ENCODE measurements at places on chromosomes 16 and 17.

DNA sequence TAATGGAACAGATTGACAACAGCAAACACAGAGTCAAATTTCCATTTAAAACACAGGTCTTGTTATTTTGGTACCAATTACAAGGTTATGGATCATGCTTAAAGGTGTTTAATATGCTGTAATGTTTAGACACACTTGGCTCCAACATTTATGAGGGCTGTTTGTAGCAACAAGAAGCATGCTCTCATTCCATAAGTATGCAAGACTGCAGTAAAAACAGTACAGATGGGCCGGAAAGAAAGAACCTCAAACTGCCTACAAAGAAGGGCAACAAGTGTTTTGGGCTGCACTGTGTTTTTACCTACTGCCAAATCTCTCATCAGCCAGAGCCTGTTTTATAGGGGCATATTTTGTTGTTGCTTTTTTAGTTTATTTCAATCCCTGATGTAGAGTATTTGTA, 100.5 kb upstream of the HS3ST3A1 start:
- DNase-seq: no peak

DNA sequence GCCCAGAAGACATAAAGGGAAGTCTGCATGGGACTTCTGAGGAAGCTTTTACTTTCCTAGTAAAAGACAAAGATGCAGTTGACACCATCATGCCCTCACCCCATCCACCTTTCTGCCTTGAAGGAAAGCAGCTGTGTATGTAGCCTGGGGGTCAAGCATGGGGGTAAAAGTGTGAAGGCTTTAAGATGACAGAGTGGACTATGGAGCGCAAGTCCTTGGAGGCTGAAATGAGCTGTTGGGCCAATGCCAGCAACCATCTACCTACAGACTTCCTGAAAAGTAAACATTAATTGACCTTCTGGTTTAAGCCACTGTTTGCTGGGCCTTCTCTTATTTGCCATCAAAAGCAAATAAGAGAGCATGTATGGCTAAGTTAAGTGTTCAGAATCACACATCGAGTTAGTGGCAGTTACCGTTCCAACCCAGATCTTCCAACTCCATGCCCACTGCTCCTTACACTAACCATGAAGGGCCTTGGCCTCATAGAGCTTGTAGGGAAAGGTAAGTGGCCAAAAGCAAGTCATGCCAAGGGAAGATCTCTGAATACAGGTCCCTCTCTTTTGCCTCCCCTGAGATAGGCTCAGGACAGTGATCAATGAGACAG, 30.0 kb downstream of the SLC13A5 start:
- no peak for DNase-seq

- DNase-seq: no peak
These were observed 4.1 kb downstream of the KRABD2 start for GRCh38 chr17:8372422-8372821.

- no peak for DNase-seq
These were observed 33.3 kb downstream of the CCDC42 start for GRCh38 chr17:8711291-8711690.

- no peak for DNase-seq
These were observed 132.4 kb upstream of the CHMP6 start for GRCh38 chr17:80859002-80859941.

- no peak for DNase-seq
These were observed at the start of gene MMP25 for GRCh38 chr16:3045758-3046640. MMP25 (plus strand) TSS chr16:3046561; CDS start chr16:3046918, 357 bp downstream.

DNA sequence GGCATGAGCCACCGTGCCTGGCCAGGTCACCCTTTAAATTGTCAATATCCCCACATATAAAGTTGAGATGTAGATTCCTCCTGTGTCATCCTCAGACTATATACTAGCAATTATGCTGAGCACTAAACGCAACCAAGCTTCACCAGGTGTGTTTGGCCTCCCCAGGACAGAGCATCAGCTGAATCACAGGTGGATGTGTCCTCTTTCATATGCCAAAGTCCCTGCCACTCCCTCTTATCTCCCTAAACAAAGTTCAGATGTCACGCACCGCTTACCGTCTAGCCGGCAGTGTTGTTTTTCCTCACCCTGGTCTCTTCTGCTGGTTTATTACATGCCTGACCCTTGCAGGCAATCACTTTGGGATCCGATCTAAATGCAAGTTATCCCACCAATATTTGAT, 43.8 kb upstream of the ARHGAP44 start:
- no peak for DNase-seq

- peak; percentile 47 for DNase-seq
These were observed 26.0 kb upstream of the HNF1B start for GRCh38 chr17:37770631-37771518.

DNA sequence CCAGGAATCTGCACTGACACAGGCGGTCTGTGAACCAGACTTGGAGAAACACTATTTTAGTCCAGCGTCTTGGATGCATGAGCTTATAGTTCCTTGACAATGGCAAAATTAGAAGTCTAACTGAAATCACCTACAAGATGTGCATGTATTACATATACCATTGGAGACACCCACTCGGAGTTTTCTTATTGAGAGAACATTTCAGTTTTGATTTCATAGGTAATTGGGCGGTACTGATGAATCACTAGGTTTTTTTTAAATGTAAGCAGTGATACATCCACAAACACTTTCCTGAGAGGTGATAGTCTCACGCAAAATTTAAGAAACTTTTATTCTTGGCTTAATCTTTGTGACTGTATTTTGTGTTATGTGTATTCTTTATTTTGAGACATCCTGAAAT, 69.8 kb downstream of the PRKCA start:
- DNase-seq: no peak

GRCh38 chr16:85715169-85716021, 26.6 kb upstream of the GINS2 start:
- DNase-seq: no peak

DNA sequence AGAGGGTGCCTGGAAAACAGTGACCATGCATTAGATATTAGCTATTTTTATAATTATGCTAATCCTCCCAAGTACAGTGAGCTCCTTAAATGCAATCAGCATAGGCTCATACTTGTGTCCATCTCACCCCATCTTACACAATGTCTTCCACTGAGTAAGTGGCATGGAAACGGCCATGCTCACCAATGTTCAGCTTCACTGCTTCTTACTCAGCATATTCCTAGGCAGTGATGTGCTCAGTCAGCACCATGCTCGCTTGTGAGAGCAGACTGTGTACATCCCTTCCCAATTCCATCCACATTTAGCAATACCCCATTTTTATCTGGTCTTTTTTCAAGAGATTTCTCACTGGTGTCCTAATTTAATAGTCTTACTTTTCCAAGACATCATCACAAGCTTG, 454.8 kb upstream of the SOX9 start:
- DNase-seq: no peak

GRCh38 chr17:38415250-38416194, 12.7 kb upstream of the ARHGAP23 start:
- peak; percentile 74 for DNase-seq

DNA sequence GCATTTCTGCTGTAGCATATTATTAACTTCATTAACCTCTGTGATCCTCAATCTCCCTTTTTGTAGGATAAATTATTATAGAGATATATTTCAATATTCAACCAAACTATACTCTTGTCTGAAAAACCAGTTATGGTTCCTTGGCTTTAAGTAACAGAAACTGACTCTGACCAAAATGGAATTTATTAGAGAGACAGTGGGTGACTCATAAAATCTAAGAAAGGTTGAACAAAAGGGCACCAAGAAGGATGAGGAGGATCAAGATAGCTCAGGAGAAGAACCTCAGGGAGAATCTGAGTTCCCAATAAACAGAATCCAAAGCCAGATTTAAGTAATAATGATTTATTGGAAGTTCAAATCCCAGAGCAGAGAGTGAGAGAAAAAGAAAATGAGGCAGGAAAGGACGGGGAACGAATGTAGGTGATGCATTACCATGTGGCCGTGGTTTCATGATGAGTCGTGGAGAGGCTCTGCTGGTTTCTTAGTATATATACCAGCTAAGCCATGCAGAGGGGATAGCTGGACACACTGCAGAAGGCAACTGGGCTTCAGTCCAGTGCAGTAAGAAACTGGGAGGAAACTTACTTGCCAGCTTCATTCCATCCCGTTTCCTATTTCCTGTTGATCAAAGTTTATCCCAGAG, 151.5 kb upstream of the GOT2 start:
- DNase-seq: no peak

- no peak for DNase-seq
These were observed 148.7 kb downstream of the KCNJ2 start for GRCh38 chr17:70318051-70318450.

DNA sequence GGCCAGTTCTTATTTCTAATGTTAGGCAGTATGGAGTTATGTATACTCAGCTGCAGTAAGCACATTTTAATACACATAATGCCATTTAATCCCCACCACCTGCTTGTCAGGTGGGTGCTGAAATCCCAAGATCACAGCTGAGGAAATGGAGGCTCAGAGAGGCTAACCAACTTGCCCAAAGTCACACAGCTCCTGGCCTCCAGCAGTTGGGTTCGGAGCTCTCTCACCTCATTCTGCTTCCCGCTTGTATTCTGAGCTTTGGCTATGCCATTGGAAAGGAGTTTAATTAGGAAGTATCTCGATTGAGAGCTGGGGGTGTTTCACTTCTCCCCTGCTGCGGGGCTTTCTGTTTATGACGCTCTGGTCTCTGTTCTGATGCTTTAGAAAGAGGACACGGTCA, 72.6 kb upstream of the CACNG5 start:
- no peak for DNase-seq

- DNase-seq: no peak
These were observed 6.8 kb downstream of the AXIN1 start for GRCh38 chr16:345772-346171.

- no peak for DNase-seq
These were observed 643.0 kb downstream of the MAF start for GRCh38 chr16:78957317-78958100.

DNA sequence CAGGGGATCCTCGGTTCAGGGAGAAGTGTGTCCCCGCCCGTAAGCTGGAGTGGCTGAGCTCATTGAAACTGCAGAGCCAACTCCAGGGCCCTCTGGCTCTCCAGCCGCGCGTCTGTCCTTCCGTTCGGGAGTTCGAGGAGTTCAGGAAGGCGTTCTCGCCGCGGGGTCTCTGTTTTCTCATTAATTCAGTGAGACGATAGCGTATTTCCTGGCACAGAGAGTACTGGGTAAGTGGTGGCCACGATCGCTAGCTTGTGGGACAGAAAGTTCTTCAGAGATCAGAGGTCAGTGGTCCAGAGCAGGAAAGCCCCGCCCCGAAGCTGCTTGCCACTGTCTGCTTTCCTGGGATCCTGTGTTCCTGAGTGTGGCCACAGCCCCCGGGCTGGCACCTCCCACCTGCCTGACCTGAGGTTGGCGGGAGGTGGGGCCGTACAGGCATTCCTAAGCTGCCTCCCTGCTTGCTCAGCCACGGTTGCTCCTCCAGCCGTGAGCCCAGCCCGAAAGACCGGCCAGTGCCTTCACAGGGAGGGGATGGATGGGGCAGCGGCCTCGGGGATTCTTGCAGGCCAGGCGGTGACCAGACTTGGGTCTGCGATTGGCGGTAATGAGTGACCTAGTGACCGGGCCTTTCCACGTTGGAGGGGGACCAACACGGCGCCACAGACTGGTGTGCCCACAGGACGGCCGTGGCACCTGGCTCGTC, 8.9 kb downstream of the BAIAP2 start:
- DNase-seq: peak; percentile 95

DNA sequence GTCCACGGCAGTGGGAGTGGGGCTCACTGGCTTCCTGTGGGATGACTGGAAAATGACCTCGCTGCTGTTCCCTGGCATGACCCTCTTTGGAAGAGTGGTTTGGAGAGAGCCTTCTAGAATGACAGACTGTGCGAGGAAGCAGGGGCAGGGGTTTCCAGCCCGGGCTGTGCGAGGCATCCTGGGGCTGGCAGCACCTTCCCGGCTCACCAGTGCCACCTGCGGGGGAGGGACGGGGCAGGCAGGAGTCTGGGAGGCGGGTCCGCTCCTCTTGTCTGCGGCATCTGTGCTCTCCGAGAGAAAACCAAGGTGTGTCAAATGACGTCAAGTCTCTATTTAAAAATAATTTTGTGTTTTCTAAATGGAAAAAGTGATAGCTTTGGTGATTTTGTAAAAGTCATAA, 7.8 kb upstream of the RNF213 start:
- no peak for DNase-seq

DNA sequence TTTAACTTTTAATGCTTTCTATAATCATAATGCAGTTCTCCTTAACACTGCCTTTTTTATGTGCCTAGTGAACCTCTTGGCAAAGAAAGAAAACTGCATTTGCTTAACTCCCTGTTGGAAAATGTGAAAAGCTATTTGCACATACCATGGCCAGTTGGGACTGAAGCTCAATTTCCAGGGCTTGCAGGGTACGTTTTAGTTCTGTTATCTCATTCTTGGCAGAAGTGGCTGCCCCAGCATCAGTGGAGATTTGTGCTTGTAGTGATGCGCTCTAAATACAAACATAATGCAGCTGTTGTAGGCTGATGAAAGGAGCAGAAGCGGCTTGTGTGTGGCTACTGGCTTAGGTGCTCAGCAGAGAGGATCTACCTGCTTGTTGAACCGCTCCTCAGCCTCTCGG, 3.7 kb downstream of the KRT24 start:
- no peak for DNase-seq

- no peak for DNase-seq
These were observed 32.4 kb downstream of the CCL4 start for GRCh38 chr17:36136036-36136435.

DNA sequence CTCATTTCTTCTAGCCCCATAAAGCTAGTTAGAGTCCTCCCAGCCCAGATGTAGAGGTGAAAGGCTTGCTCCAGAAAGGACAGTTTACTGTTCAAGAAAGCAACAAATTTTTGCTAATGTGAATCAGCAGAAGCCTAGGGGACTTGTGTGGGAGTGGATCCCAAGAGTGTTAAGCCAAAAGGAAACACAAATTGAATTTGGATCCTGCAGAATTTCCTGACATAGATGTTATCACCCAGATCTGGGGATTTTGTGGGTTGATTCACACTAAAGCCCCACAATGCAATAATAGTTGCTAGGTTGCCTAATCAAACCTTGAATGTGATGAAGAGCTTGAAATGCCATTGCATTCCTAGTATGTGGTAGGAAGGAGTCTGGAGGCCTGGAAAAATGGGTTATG, 135.2 kb upstream of the HS3ST3A1 start:
- no peak for DNase-seq

DNA sequence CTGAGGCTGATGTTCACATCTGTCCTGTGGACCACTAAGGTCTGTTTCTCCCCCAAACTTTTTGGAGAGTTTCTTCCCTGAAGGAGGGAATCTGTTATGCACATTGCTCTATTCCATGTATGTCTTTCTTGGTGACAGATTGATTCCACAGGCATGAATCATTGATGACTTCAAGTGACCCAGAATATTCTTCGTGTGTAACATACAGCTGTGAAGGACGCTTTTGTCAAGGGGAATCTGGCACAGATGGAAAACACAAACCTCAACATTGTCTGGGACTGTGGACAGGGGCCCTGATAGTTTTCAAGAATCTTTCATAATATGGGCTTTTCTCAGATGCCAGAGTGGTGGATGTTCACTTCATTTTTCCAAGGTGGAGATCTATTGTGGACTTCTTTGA, 223.1 kb upstream of the MAF start:
- no peak for DNase-seq

GRCh38 chr17:77460514-77461046, 319.8 kb downstream of the SEC14L1 start:
- no peak for DNase-seq

DNA sequence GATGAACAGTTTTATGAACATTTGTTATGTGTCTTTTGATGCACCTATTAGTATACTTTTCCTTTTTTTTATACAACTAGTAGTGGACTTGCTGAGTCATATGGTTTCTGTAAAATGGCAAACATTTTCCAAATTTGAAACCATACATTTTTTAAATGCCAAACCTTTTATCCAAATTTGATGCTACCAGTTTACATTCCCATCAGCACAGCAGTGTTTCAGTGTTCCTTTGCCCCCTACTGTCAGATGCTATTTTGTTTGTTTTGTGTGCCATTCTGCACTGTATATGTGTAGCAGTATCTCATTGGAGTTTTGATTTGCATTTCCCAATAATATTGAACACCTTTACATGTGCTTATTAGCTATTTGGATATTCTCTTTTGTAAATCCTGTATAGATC, 219.4 kb downstream of the TANC2 start:
- DNase-seq: no peak
